ENCODE measurements at places on chromosomes 5 and 9.

GRCh38 chr5:126450907-126451306 lies 27.7 kb downstream of the GRAMD2B start:
- no peak for DNase-seq

GRCh38 chr9:129761293-129761900 lies 8.6 kb upstream of the PTGES start:
- no peak for DNase-seq

DNA sequence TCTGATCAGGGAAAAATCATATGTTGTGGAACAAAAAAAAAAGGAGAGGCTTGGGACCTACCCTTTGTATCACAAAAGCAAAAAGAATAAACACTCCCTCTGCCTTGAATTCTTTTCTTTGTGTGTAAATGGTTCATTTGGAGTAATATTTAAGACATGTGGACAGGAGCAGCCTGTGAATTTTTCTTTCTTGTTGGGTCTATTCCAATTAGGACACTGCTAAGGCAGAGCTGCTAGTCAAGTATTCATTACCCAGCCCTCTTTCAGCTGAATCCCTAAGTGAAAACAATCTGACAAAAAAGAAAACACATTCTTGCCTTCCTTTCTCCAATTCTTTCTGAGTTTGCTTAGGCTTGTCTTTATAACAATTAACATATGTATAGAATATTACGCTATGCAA lies 330.0 kb downstream of the EBF1 start:
- no peak for DNase-seq

DNA sequence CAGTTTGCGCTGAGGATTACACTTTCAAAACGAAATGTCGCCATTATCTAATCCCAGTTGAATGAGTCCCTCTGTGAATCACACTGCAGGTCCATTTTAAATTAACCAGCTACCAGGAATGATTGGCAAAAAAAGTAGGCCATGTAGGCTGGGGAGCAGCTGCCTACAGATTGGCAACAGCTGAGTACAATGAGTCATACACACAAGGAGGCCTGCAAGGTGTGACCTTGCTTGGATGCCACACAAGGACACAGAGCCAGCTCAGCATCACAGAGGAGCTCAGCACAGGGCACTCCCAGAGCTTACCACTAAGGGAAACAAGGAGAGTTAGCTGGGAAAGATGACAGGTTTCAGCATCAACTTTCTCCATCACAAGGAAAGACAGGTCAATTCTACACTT lies 12.9 kb downstream of the HAVCR1 start:
- no peak for DNase-seq

DNA sequence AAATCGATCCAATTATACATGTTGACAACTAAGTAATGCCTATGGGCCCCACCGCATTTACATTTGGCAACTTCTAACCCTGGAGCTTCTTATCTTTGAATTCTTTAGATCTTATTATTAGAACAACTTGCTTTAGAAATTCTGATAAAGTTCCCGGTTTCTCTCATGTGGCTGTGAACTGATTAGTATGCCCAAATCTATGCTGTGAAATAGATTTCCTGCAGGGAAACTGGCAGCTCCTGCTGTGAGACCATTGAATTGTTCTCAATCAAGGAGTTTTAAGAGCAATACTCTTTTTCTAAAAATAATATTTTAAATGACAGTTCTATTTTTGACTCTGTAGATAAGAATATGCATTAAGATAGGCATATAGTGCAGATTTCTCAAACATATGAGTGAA lies 177.5 kb downstream of the GABRB2 start:
- DNase-seq = no peak

- DNase-seq = no peak
Measured at GRCh38 chr5:82597437-82597836, 319.3 kb upstream of the RPS23 start.
